ENCODE measurements at places on chromosomes 16 and 17. TPM values are rescaled to one million over a fixed set of nuclear protein-coding genes. Genes with fewer than 3 reads are reported as not detected.
A peak's percentile ranks its signal among the peaks of the same experiment; 100 is the strongest.

- no peak for DNase-seq
These were observed 14.0 kb downstream of the VPS53 start for GRCh38 chr17:700504-701094.

Gene SPIRE2
- 1.1 TPM for total RNA-seq

DNA sequence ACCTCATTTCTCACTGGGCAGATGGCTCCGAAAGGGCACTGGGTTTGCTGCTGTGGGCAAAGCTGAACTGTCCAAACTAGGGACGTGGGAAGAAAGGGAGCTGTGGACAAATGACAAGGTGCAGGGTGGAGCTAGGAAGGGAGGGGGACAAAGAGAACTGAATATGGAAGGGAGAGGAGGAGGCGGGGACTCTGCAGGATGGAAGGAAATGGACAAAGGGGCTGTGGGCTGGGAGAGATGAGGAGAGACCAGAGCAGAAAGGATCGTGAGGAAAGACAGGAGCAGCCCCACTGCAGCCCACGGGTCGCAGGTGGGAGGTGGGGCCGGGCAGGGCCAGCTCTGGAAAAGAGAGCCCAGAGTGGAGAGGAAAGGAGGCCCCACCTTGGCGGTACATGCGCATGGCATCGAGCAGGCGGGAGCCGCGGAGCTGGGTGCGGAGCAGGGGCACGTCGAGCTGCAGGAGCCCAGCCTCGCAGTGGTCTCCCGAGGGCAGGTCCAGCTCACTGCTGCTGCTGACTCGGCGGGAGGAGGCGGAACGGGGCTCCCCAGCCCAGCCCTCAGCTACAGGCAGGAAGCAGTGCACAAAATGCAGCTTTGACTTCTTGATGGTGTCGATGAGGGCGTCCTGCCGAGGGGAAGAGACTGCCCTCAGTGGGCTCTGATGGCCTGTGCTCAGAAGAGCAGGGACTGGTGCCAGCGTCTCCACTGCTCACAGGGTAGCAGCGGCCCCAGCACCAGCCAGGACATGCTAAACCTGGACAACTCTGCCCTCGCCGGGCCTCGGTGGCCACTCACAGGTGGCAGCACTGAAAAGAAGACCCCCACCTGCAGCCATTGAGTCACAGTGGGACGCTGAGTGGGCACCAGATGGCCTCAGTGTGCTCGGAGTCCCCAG is 66.8 kb downstream of the PIPOX start:
- DNase-seq = no peak

- no peak for DNase-seq
These were observed 92.6 kb upstream of the ASIC2 start for GRCh38 chr17:33385713-33386112.

DNA sequence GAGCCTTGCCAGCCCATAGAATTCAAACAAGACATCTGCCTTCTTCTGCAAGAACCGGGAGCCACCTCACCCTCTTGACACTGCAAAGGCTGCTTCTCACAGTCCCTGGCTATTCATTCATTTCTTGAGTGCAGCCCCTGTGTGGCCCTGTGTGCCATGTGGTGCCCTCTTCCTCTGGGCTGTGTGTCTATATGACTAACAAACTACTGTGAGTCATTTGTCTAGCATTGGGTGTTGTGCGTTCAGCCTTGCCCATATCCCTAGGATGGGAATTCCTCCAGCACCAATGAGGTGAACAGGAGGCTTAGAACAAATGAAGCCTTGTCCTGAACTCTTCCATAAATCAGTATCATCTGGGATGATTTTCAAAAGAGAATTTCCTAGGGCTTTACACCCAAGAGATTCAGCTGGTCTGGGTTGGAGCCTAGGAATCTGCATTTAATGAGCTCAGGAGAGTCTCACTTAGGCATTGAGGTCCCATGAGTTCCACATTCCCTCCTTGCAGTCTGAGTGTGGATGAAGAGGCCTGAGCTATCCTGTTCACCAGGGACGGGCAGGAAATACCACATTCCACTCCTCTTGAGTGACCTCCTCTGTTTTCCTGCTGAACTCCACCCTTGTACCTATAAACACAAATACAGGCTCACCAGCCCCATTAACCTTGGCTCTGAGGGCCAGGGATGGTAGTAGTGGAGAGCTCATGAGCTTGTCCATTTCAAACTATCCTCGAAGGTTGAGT is 308.7 kb upstream of the N4BP1 start:
- no peak for DNase-seq

DNA sequence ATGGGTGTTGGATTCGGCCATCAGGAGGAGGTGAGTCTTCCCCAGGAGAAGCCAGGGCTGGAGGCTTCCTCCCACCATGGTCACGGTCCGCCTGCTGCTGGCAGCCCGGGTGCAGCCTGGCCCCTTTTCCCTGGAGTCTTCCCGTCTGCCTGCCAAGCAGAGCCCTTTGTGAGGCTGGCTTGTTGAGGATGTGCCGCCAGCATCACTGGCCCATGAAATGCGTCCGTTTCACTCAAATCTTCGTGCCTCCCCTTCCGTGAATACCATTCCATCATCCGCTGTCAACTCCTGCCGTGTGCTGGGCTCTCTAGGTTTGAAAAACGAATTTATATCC is 9.6 kb downstream of the VPS4A start:
- DNase-seq = no peak

Gene CCL13
- not detected for total RNA-seq

- no peak for DNase-seq
These were observed 156.6 kb downstream of the PHKB start for GRCh38 chr16:47617732-47618131.

Gene ERN1
- total RNA-seq = 67.8 TPM

DNA sequence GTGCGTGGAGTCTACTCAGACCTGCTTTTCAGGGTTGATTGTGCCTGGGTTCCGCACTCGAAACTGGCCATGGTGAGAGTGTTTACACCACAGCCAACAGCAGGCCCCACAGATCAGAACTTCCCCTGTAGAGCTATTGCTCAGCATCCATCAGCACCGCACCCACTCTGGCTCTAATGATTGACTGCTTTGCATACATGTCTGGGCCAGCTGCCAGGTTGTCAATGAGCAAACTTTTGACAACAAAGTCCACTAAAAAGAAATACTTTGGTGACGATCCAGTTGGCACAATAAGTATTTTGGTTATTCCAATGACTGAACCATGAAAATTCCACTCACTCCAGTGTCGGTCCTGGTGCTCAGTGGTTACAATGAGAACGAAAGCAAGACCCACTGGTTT is 190.7 kb downstream of the FOXL1 start:
- DNase-seq = no peak

GRCh38 chr17:19744922-19745757 is 3.0 kb downstream of the ALDH3A1 start:
- peak; percentile 91 for DNase-seq

DNA sequence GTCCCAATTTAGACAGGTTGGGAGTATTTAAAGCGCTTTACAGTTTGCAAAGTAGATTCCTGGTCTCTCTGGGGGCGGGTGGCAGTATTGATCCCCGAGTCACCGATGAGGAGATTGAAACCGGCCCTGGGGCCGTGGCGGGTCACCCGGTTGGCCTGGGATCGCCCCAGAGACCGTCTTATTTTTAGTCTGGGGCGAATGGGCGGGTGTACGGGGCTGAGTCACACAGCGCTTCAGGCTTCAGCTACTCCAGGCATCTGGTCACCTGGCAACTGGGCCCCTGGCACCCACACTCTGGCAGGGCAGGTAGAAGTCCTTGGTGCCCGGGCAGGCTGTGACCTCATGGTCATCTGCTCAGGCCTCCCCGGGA is 669 bp downstream of the MIEF2 start:
- DNase-seq = peak; percentile 56

Gene TMED6
- total RNA-seq = 2.1 TPM

DNA sequence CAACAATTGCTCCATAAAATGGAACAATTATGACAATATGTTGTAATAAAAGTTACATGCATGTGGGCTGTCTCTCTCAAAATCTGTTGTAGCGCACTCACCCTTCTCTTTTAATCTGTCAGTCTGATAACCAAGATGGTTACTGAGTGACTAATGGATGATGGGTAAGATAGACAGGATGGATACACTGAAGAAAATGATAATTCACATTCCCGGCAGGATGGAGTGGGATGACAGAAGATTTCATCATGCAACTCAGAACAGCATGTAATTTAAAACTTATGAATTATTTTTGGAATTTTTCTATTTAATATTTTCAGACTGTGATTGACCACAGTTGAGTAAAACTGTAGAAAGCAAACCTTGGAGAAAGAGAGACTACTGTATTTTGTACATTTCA is 30.5 kb downstream of the CDH13 start:
- no peak for DNase-seq

Data from CD4-positive, alpha-beta T cell (primary cell).